ENCODE measurements at places on chromosomes 1 and 21.
A peak's percentile ranks its signal among the peaks of the same experiment; 100 is the strongest.

- peak overlapping the region; percentile 18 for H3K4me3 ChIP-seq
- no peaks in the 10 kb centered on the region for H3K36me3 ChIP-seq
- H3K4me1 ChIP-seq: peaks cover 17% of the 10 kb centered on the region
- H3K27ac ChIP-seq: peak overlapping the region; percentile 77
- no peaks in the 10 kb centered on the region for H3K27me3 ChIP-seq
- no peak for DNase-seq
Measured at GRCh38 chr1:36322786-36323635, 434 bp downstream of the EVA1B start.

DNA sequence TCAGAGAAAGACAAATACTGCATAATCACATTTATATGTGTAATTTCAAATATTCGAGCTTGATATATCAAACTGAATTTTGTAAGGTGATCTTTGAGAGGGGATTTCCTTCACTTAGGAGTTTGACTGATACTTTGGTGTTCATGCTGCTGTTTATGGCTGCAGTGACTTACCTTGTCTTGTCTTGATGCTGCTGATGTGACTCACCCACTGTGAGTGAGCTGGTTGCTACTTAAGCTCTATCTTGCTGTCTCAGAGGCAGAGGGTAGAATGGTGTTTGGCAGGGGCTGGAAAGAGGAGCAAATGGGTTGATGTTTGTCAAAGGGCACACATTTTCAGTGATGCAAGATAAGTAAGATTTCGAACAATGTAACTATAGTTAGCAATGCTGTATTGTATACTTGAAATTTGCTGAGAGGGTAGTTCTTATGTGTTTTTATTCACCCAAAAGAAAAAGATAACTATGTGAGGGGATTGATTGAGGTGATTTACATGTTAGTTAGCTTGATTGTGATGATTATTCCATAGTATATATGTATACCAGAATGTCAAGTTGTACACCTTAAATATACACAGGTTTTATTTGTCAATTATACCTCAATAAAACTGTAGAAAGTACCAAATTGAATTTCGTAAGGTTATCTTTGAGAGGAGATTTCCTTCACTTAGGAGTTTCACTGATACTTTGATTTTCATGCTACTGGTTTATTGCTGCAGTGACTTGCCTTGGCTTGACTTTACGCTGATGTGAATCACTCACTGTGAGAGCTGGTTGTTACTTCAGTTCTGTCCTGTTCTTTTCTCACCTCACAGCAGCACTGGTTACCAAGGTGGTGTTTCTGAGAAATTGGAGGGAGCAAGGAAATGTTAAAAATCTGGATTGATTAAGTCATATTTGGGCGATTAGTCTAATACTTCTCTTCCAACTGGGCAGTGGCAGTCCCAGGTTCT, 94.5 kb upstream of the SLC5A9 start:
- no peaks in the 10 kb centered on the region for H3K27me3 ChIP-seq
- no peak overlapping the region for H3K4me3 ChIP-seq
- no peaks in the 10 kb centered on the region for H3K36me3 ChIP-seq
- H3K4me1 ChIP-seq: no peaks in the 10 kb centered on the region
- DNase-seq: no peak
- no peak overlapping the region for H3K27ac ChIP-seq

DNA sequence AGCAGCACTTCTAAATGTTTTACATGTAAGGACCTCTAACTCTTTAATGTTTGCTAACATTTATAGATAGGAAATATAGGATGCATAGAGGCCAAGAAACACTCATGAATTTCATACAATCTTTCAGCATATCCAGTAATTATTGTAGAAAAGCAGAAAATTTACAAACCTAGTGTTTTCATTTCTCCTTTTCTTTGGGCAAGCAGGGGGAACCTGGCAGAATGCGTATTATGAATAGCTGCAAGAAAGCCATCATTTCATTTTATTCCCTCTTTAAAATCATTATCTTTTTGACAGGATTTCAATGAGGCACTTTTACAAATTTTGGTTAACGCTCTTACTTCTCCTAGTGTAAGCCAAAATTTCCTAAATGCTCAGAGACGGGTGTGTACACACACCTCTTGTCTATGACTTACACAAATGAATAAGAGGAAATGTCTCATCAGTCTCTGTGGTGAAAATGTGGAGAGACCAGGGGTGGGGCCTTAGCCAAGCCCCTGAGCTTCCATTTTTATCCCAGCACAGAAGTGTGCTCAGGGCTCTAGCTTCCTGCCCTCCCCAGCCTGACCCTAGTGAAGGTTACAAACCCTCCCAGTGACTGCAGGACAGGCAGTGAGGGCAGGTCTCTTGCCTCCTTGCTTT, 91.6 kb downstream of the LRRC8C start:
- H3K36me3 ChIP-seq: no peaks in the 10 kb centered on the region
- no peak overlapping the region for H3K4me3 ChIP-seq
- peak; percentile 22 for DNase-seq
- no peak overlapping the region for H3K27ac ChIP-seq
- no peaks in the 10 kb centered on the region for H3K27me3 ChIP-seq

GRCh38 chr1:198651650-198652400, 13.0 kb downstream of the PTPRC start:
- no peak for DNase-seq
- H3K4me3 ChIP-seq: no peak overlapping the region
- no peaks in the 10 kb centered on the region for H3K36me3 ChIP-seq
- no peaks in the 10 kb centered on the region for H3K4me1 ChIP-seq

GRCh38 chr1:241219449-241219848, 137.6 kb downstream of the RGS7 start:
- H3K4me3 ChIP-seq: no peak overlapping the region
- H3K4me1 ChIP-seq: no peaks in the 10 kb centered on the region
- DNase-seq: no peak
- no peaks in the 10 kb centered on the region for H3K36me3 ChIP-seq
- no peak overlapping the region for H3K27ac ChIP-seq

- H3K36me3 ChIP-seq: no peaks in the 10 kb centered on the region
- no peak overlapping the region for H3K27ac ChIP-seq
- H3K4me1 ChIP-seq: no peaks in the 10 kb centered on the region
- no peak overlapping the region for H3K4me3 ChIP-seq
Measured at GRCh38 chr1:62352387-62352786, 33.2 kb upstream of the KANK4 start.

DNA sequence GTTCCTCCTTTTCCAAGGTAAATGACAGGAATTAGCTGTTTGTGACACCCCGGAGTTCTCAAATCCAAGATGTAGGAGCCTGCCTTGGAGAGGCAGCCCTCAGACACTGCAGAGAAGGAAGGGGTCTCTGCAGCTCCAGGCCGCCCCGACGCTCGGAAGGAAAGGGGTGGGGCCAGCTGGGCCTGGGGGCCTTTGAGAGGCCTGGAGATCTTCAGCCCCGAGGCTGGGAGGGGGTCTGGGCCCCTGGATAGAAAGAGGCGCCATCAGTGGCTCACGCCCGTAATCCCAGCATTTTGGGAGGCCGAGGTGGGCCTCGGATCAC, 1.1 kb upstream of the TNFRSF18 start:
- no peak for DNase-seq
- no peak overlapping the region for H3K27ac ChIP-seq
- H3K4me1 ChIP-seq: peaks cover 6% of the 10 kb centered on the region

- H3K27ac ChIP-seq: peak overlapping the region; percentile 34
- no peaks in the 10 kb centered on the region for H3K36me3 ChIP-seq
- peak overlapping the region; percentile 9 for H3K4me3 ChIP-seq
- DNase-seq: peak; percentile 64
- H3K4me1 ChIP-seq: peaks cover 21% of the 10 kb centered on the region
Measured at GRCh38 chr21:43758111-43758641, 17.9 kb downstream of the CSTB start.

DNA sequence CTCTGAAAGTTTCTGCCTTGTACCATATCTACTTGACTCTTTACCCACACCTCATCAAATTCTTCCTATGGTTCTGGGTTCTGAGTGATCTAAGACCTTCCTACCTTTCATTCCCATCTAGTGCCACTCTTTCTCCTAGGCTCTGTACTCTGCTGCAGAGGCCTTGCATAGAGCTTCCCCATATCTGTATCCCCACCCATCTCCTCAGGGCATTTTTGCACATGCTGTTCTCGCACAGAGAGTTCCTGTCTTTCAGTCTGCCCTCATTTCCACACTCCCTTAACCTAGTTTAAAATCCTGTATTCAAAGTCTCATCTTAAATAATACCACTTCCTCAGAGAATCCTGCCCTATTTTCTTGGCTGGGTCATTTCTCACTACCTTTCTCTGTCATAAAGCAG, 114.8 kb downstream of the HMCN1 start:
- no peak for DNase-seq
- H3K4me3 ChIP-seq: no peak overlapping the region
- no peaks in the 10 kb centered on the region for H3K27me3 ChIP-seq

- H3K27ac ChIP-seq: no peak overlapping the region
- no peak for DNase-seq
- no peaks in the 10 kb centered on the region for H3K27me3 ChIP-seq
Measured at GRCh38 chr1:174090471-174090870, 68.3 kb upstream of the RC3H1 start.

- no peak for DNase-seq
- H3K4me3 ChIP-seq: no peak overlapping the region
- H3K36me3 ChIP-seq: no peaks in the 10 kb centered on the region
- H3K4me1 ChIP-seq: no peaks in the 10 kb centered on the region
Measured at GRCh38 chr1:159100589-159100988, 24.0 kb upstream of the AIM2 start.

DNA sequence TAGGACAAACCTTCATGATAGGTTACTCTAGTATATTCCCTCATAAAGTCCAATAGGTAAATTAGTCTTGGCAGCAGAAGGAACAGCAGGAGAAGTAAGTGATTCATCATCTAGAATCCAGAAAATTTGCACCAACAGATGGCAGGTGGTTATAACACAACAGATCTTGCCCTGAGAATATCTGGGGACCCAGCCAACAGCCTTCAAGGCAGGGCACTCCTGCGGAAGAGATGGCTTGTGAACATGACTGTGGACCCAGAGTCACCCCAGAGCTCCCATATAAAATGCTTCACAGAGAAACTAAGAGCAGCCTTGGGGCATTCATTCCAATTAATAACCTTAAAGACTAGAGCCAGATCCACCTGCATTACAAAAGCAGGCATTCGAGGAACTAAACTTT, 7.9 kb upstream of the PLA2G2C start:
- no peak overlapping the region for H3K4me3 ChIP-seq
- peaks cover 10% of the 10 kb centered on the region for H3K4me1 ChIP-seq
- no peaks in the 10 kb centered on the region for H3K27me3 ChIP-seq
- DNase-seq: no peak
- H3K27ac ChIP-seq: no peak overlapping the region

GRCh38 chr1:205061665-205062069, 18.7 kb downstream of the CNTN2 start:
- peak; percentile 72 for DNase-seq
- no peaks in the 10 kb centered on the region for H3K36me3 ChIP-seq
- no peaks in the 10 kb centered on the region for H3K4me1 ChIP-seq

- H3K27me3 ChIP-seq: no peaks in the 10 kb centered on the region
- no peak overlapping the region for H3K4me3 ChIP-seq
- DNase-seq: peak; percentile 27
- no peaks in the 10 kb centered on the region for H3K4me1 ChIP-seq
- H3K36me3 ChIP-seq: no peaks in the 10 kb centered on the region
Measured at GRCh38 chr1:237851210-237851845, 39.4 kb downstream of the ZP4 start.

- no peak for DNase-seq
- H3K27ac ChIP-seq: no peak overlapping the region
- H3K4me3 ChIP-seq: no peak overlapping the region
Measured at GRCh38 chr1:77370583-77371306, 88.9 kb downstream of the AK5 start.

Data from adrenal gland (tissue), 19 donors.